ENCODE measurements at places on chromosomes 4 and X. TPM values are rescaled to one million over a fixed set of nuclear protein-coding genes. Genes with fewer than 3 reads are reported as not detected.

The GAGE12F gene
- not detected for total RNA-seq

The REELD1 gene
- not detected for total RNA-seq

The GPR119 gene
- total RNA-seq = not detected

The PHKA1 gene
- total RNA-seq = 30.8 TPM

The WDR17 gene
- 2.0 TPM for total RNA-seq

The SOD3 gene
- not detected for total RNA-seq

The DUX4 gene
- total RNA-seq = not detected

The F9 gene
- total RNA-seq = not detected

The HAUS7 gene
- total RNA-seq = 55.5 TPM

The BEX1 gene
- total RNA-seq = not detected

The LAP3 gene
- total RNA-seq = 48.4 TPM

The MAGEA10 gene
- total RNA-seq = 0.05 TPM

The COL4A6 gene
- 15.7 TPM for total RNA-seq

The NUP62CL gene
- total RNA-seq = 13.9 TPM

The NDST3 gene
- total RNA-seq = not detected

The PGAM4 gene
- total RNA-seq = 0.21 TPM

The USP17L25 gene
- total RNA-seq = not detected

The EMCN gene
- total RNA-seq = not detected

The LINC00632 gene
- total RNA-seq = 1.7 TPM

The GNRHR gene
- not detected for total RNA-seq

The ZAR1 gene
- total RNA-seq = not detected

The APLN gene
- 0.82 TPM for total RNA-seq

The NMU gene
- 0.83 TPM for total RNA-seq

The RRAGB gene
- 10.6 TPM for total RNA-seq

The GIMD1 gene
- not detected for total RNA-seq

The UGT8 gene
- 0.12 TPM for total RNA-seq

Measured in A549 treated with Hydrocortisone at 1 μM for 4 hours (cell line).